NB4 (cell line): ENCODE measurements at places on chromosomes 2 and 18.

GRCh38 chr2:240949791-240950705, 43.9 kb downstream of the CROCC2 start:
- DNase-seq: no peak

- DNase-seq: no peak
These were observed 111.2 kb downstream of the RAB3GAP1 start for GRCh38 chr2:135163306-135163705.

GRCh38 chr2:37389989-37390765, 45.7 kb downstream of the QPCT start:
- DNase-seq: peak; percentile 86

- no peak for DNase-seq
These were observed 22.4 kb upstream of the NRP2 start for GRCh38 chr2:205659922-205660321.

- no peak for DNase-seq
These were observed 83.3 kb downstream of the GALNT14 start for GRCh38 chr2:31054842-31055388.

- peak; percentile 58 for DNase-seq
These were observed 2.1 kb downstream of the PCBP1 start for GRCh38 chr2:70089220-70089982.

DNA sequence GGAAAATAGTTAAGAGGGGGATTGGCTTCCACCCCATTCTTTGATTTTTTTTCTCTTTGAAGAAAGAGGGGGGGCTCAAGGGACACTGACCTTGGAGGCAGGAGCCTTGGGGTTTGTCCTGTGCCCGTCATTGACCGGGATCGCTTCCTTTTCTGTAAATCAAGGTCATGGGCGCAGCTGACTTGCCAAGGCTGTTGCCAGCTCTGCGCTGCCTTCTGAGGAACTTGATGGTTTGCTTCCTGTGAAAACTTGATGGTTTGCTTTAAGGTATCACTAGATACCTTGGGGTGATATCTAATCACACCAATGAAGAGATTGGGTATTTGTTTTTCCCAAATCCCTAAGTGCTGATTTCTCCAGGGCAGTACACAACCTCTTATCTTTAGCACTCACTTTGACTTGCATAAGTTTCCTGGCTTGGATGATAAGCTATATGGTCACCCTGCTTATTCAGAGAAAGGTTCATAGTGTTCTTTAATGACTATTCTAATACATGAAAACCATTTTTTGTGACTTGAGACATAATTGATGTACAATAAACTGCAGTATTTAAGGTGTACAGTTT, 56.0 kb downstream of the DGKD start:
- DNase-seq: no peak

GRCh38 chr18:79334496-79335233, 61.1 kb upstream of the NFATC1 start:
- no peak for DNase-seq

GRCh38 chr2:128537646-128538045, 219.0 kb upstream of the HS6ST1 start:
- DNase-seq: no peak

GRCh38 chr2:70607121-70607561, 53.5 kb upstream of the TGFA start:
- DNase-seq: no peak

DNA sequence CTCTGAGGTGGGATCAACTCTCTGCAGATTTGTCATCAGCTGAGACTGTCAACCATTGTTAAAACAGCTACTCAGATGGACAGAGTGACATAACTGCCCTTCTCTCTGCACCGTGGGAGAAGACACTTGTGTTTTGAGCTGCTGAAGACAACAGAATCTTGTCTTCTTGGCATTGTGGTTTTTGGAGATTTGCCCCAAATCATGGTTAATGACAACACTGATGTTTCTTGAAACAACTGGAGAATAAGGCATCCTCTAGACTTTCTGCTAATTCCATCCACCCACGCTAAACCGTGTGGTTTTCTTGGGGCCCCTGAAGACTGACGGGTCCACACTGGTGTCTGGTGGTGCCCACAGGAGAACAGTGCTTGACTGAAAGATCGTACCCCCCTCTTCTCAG, 39.5 kb downstream of the SH3BP4 start:
- DNase-seq: no peak

- DNase-seq: no peak
These were observed 236.0 kb downstream of the RAD51AP2 start for GRCh38 chr2:17282245-17282644.

DNA sequence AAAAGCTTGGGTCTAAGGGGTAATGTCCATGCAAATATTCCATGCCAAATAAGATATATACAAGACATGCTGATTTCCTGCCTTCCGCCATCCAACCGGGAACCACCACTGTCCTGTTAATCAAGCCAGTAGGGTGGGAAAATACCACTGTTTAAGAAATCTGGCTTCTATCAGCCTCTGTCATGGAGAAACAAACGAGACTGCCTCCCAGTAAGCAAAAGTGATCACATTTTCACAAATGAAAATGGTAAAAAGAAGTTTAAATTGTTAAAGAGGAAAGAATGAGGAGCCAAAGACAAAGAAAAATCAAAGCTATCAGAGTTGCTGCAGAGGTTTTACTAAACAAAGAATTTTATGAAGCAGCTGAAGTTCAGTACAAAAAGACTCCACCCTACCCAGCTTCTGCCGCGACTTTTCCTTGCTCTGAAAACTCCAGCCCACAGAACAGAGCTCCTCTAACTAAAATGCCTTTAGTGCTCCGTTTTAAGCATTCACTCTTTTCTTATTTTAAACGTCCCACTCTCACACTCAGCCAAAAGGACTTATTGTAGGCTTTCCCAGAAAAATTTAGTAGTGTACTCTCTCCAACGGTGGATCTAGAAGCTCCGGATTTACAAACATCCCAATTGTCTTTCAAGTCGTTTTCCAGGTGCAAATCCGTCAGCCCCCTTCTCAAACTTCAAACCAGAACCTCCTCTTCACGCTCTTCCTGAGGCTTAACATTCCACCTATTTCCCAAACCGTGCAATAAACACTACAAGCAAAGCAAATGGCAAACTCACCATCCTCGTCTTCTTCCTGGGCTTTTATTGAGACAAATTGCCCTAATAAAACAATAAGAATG, 613 bp downstream of the COL5A2 start:
- DNase-seq: no peak

GRCh38 chr2:215653344-215654030, 217.6 kb upstream of the FN1 start:
- DNase-seq: no peak
